Iris pigment epithelial cell (primary cell): ENCODE measurements at places on chromosomes 5 and 9.

- no peak for DNase-seq
Measured at GRCh38 chr9:132032238-132032950, 47.3 kb downstream of the MED27 start.

- DNase-seq, result no peak
Measured at GRCh38 chr5:67221487-67222242, 25.1 kb upstream of the CD180 start.

DNA sequence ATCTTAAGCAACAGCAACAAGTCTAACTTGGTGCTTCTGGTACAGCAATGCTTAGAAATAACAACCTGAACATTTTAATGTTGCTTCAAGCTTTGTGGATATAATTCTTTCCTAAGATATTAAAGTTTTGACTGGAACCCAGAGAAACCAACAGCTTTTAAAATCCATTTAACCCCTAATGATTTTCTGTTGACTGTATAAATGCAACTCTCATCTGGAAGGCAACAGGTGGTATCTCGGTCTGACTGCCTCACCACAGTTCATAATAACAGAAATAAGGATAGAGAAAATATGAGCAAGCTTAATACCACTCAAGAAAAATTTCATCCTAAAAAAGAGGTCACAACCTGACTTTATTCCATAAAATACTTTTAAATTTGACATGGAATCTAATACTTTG, 116.9 kb downstream of the HOMER1 start:
- DNase-seq, result no peak

- no peak for DNase-seq
Measured at GRCh38 chr5:136040746-136041415, 12.1 kb downstream of the TGFBI start.

GRCh38 chr5:128778474-128778873, 186.8 kb upstream of the SLC27A6 start:
- peak; percentile 61 for DNase-seq
